ENCODE measurements at places on chromosomes 12 and 14.

- no peak for DNase-seq
These were observed 100.6 kb downstream of the ETV6 start for GRCh38 chr12:11749943-11750690.

- no peak for DNase-seq
These were observed 4.8 kb upstream of the KCNA5 start for GRCh38 chr12:5038781-5039311.

GRCh38 chr14:72812292-72812851, 81.5 kb downstream of the DPF3 start:
- DNase-seq: no peak

GRCh38 chr14:24848102-24848790, 201.7 kb downstream of the STXBP6 start:
- DNase-seq: peak; percentile 24

- DNase-seq: no peak
These were observed 216.0 kb upstream of the PELI2 start for GRCh38 chr14:55902241-55902640.

GRCh38 chr12:84464616-84465015, 448.0 kb downstream of the SLC6A15 start:
- DNase-seq: no peak

GRCh38 chr12:47237751-47238211, 158.0 kb upstream of the AMIGO2 start:
- no peak for DNase-seq

- no peak for DNase-seq
These were observed 14.0 kb downstream of the NPC2 start for GRCh38 chr14:74478996-74479635.

DNA sequence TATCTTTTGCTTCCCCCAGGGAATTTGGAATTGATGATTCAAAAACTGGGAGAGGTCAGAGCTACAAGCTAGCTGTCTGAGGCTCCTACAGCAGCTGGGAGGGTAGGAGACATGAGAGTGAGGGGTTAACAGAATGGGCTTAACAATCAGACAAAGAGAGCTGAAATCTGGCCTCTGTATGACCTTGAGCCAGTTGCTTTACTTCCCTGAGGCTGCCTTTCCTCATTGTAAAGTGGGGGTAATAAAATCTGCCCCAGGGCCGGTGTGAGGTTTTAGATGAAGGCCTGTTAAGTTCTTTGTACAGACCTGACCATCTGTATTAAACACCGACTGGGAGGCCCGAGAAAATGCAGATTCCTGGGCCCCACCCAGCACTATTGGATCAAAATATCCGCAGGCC, 164.3 kb upstream of the NOS1 start:
- no peak for DNase-seq

GRCh38 chr12:77682488-77682887, 148.2 kb upstream of the NAV3 start:
- no peak for DNase-seq

DNA sequence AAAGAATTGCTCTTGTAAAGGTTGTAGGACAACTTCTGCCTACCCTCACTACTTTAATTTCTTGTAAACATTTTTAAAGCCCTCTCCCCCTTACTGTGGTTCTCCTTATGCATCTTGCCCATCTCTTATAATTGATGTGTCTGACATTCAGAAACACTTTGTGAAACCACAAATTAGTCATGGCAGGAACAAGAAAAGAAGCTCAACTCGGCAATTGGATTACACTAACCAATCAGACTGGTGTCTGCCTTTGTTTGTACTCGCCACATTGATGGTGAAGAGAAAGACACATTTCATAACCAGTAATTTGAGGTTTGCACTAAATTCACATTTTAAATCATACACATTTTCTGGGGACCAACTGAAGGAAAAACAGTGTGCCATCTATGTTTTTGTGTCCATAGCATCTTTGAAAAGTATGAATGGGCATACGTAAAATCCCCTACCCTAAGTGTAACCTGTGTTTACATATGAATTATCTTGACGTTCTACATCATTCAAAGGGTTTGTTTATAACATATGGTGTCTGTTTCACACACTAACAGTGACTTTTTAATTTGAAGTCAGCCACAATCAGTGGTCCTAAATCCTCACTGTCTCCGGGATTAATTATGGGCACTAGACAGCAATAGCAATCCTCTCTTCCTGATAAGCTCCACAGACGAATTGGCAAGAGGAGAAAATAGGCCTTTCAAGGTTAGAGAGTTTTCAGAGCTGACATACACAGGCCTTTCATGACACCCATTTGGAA, 49.9 kb downstream of the OTX2 start:
- DNase-seq: no peak

DNA sequence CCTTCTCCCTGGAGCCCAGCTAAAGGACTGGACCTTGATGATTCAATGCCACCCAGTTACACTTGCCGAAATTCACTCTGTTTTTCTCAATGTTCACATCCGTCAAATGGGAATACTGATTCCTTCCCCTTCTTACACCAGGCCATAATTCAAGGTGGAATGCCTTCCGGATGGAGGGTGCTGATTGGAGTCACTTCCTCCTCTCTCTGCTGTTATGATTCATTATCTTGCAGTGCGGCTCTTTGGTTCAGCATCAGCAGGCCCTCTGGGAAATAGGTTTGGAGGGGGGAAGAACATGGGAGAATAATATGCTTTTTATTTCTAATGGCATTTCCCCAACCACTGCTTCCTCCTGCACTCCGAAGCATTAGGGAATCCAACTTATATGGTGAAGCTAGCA, 390.6 kb upstream of the TBX3 start:
- DNase-seq: no peak

- DNase-seq: no peak
These were observed 73.0 kb downstream of the CIT start for GRCh38 chr12:119804011-119804641.

GRCh38 chr12:25623816-25624215, 70.7 kb upstream of the LMNTD1 start:
- no peak for DNase-seq

- DNase-seq: no peak
These were observed 183.6 kb downstream of the MED13L start for GRCh38 chr12:116093915-116094314.

GRCh38 chr14:30194741-30195148, 267.1 kb upstream of the PRKD1 start:
- peak; percentile 81 for DNase-seq

GRCh38 chr12:97967831-97968230, 505.2 kb downstream of the RMST start:
- no peak for DNase-seq

GRCh38 chr12:85089792-85090191, 53.6 kb downstream of the LRRIQ1 start:
- DNase-seq: no peak

DNA sequence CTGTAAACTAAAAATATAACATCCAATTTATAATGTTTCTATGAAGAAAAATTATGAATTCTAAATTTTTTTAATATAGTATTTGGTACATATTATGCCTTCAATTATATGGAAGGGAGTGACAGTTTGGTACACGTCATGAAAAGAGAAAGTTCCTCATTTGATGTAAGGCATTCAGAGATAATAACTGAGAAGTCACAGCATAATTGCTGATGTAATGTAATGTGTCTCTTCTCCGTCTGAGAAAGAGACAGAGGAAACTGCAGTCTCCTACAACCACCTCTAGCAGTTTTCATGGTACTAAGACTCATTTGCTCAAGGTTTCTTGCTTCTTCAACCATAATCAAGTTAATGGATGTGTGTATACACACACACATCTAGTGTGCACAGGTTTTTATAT, 2.3 kb upstream of the CD69 start:
- DNase-seq: no peak

DNA sequence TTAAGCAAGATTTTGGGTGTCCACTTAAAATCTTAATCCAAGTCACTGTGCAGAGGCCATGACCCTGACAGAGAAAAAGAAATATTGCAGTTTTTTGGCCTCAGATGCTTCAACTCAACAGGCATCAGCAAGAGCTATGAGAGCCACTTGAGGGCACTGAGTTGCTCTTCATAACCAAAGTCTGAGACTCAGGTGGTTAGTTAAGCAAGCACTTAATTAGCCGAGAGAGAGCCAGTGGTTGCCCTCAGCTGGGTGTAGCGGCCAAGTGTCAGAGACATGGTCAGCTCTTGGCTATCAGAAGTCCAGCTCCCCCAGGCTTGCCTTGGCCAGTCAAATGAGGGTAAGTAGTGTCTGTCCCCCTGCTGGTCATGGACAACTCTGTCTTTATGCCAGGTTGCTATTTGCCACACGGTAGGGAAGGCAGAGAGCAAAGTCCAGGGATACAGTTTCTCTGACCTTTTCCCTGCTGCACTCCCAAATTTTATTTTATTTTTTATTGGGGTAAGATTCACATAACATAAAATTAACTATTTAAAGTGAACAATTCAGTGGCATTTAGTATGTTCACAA, 9.0 kb upstream of the KRT71 start:
- DNase-seq: no peak

DNA sequence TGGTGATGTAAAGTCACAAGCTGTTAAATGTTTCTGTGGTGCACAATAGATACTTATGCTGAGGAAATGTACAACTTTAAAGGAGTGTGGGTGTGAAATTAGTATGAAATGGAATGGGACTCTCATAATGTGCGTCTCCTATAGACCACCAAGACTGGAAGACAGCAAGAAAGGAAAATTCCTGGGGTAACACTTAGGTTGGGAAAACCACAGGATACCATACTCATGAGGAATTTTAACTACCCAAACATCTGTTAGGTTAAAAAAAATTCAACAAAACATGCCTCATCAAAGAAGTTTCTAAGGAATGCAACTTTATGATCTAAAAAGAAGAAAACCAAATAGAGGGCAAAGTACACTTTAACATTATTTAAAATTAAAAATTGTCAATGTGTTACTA, 113.7 kb upstream of the MYF6 start:
- DNase-seq: peak; percentile 60

GRCh38 chr14:77707355-77707723, 484 bp downstream of the ALKBH1 start:
- peak; percentile 13 for DNase-seq

- no peak for DNase-seq
These were observed 11.9 kb downstream of the RNF10 start for GRCh38 chr12:120546050-120546386.

GRCh38 chr14:101000711-101001250, 97.3 kb upstream of the RTL1 start:
- DNase-seq: no peak

DNA sequence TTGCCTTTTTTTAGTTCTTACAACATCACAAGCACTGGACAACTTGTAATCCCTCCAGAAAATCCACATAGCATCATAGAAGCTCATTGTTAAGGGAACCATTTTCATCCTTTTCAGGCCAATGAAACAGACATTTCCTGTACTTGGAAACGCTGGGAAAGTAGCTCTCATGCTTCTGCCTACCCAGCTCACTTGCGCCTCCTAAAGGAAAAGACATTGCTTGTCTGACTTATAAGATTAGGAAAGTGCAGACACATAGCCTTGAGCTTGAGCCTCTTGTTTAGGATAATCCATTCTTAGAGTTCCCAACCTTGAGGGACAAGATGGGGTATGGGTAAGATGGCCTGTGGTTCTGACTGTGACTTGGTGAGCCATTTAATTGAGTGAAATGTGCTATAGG, 589.5 kb downstream of the NOVA1 start:
- no peak for DNase-seq

DNA sequence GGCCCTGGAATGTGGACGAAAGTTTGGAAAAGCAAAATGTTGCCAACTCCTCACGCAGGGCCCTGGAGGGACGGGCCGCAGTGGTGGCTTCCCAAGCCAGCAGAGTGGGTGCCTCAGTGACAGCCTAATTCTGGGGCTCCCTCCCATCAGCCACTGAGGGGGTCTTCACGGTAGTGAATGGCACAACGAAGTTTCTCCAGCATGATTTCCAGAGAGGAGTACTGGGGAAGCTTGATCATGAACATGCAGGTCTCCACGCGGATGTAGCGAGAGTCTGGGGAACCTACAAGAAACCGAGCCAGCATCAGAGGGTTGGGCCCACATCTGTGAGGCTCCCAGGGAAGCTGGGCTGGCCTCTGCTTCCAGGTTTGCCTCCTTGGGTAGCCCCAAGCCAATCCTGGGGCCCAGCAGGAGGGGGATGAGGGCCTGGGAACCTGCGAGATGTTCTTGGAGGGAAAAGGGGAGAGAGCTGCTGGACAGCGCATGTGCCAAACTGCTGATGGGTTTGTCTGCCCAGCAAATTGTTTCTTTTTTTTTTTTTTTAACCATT, 37.0 kb downstream of the TRAFD1 start:
- no peak for DNase-seq

- DNase-seq: no peak
These were observed 95.2 kb upstream of the TBX3 start for GRCh38 chr12:114779186-114779585.

DNA sequence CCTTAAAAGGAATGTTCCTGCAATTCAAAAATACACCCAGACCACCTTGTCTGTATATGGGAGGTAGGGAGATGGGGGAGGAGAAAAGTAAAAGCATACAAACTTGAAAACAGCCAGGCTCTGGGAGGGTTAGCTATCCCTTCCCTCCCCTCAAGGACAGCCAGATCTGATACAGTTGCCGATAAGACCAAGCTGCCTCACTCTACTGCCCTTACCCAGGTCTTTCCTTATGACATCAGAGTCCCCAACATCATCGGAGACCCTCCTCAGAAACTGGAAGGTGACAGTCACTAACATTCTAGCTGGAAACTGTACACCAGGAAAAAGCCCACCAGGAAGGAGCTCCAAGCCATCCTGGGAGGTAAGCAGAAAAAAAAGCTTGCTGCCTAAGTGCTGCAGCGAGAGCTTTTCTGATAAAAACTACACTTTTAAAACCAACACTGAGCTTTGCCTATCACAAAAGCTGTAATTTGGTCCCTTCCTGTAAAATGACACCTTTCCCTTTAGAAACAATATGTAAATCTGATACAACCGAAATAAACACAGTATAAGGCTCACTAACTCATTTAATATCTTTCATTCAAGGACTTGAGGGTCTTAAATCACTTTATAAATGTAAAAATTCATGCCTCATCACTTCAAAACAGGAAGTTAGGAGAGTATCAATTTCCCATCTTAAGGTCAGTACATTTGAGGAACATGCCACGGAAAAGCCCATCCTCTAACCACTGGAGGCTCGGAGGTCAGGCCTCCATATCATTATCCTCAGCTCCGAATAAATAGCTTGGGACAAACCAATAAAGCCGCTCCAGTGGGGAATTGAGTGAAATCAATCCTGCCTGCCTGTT, 20.4 kb upstream of the PLEKHH1 start:
- no peak for DNase-seq

GRCh38 chr12:116604951-116605641, 45.9 kb downstream of the MAP1LC3B2 start:
- no peak for DNase-seq

GRCh38 chr12:63085120-63085519, 65.9 kb downstream of the AVPR1A start:
- DNase-seq: no peak

GRCh38 chr14:75363570-75364227, 64.1 kb upstream of the JDP2 start:
- DNase-seq: no peak

GRCh38 chr12:50923361-50924130, 28.8 kb upstream of the HIGD1C start:
- DNase-seq: no peak

- DNase-seq: no peak
These were observed 2.1 kb downstream of the PNMA1 start for GRCh38 chr14:73712071-73712506.

- DNase-seq: no peak
These were observed 6.7 kb downstream of the VASH1 start for GRCh38 chr14:76767681-76768656.
